Activated CD8-positive, alpha-beta memory T cell treated with anti-CD3 and anti-CD28 coated beads for 4 hours (primary cell): ENCODE measurements at places on chromosomes 7 and 10.
A peak's percentile ranks its signal among the peaks of the same experiment; 100 is the strongest.

DNA sequence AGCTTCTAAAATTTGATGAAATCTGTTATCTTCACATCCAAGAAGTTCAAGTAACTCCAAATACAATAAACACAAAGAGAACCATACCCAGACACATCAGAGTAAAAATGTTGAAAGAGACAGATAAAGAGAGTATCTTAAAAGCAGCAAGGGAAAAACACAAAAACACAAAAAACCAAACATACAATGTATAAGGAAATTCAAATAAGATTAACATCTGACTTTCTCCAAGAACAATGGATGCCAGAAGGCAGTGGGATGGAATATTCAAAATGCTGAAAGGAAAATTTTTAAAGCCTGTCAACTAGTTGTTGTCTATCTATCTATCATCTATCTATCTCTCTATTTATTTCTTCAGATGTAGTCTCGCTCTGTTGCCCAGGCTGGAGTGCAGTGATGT, 72.4 kb upstream of the MKLN1 start:
- no peak for DNase-seq

- peak; percentile 34 for DNase-seq
These were observed 198.9 kb downstream of the REEP3 start for GRCh38 chr10:63720072-63720537.

DNA sequence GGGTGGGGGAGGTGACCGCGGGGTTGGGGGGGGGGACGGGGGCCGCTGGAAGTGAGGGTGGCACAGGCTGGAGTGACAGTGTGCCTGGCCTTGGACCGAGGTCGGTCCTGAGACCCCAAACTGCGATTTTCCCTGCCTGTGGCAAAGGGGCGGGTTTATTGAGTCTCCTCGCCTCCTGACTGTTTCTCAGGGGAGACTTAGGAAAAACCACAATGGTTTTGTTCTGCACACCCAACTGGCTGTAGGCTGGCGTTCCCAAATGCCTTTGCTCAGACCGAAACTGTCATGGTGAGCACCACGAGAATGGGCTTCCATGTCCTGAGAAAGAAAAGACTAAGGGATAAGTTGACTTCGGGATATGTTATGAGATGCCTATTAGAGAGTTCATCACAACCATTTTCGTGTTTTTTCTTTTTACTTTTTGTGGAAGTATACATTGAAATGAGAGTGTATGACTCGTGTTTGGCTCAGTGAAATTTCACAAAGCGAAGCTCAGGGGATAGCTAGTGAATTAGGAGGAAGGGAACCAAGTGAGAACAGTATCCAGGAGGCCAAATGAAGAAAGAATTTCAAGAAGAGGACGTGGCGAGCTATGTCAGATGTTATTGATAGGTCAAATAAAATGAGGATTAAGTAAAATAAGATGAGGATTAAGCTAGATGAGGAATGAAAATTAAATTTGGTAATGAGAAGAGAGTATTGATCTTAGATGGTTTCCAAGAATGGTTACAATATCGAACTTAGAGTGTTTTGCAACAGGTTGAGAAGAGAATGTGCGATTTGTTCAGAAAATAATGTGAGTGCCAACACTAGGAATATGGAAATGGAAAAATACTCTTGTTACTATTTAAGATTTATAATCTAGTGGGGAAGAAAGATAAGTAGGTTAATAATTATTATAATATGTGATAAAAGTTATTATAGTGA, 918 bp downstream of the NET1 start:
- DNase-seq, result no peak

DNA sequence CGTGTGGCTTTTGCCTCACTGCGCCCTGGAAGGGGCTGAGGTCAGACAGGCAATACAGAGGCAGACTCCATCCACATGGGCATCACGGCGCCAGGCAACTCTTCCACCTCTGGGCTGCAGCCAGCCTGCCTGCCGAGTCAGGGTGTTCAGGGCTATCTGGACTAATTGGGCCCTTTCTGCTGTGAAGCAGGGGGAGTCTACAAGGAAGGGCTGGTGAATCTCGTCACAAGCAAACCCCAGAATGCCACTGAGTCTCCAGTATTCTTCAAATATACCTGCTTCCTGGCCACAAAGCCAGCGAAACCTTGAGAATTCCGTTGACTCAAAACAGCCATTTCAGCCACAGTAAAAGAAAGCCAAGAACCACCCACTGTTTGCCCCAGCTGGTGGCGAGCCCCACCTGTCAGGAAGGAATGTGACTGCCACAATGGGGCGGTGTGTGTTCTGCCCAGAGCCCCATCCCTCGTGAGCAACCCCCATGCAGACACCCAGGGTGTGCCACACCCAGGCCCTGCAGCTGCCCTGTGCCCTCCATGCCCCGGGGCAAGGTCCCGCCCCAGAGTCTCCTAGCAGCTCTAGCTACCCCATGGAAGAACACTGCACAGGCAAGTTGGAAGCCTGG, 117.3 kb downstream of the FAM53B start:
- no peak for DNase-seq

DNA sequence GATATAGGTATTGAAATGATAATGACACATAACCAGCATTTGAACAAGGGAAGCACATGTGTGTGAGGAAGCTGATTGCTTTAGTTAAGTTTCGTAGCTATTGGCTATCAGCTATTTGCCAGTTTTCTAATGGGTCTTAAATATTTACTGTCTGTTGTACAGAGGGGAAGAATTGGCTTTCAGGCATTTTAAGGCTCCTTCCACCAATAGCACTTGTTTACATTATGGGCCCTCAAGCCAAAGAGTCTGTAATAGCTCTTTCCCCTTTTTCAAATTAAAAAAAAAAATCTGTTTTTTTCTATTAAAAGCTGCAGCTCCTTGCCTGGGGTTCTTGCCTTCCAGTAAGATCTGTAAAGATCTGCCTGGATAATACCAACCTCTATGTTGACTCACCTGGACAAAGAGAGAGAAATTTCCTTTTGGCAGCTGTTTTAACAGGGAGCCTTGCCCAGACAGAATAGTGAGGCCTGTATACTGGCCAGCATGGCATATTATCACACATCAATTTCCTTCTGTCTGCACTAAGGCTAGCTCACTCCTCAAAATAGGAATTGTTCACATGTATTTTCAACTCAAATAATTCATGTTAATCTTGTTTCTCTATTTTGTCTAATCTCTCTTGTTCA, 104.7 kb upstream of the LRGUK start:
- no peak for DNase-seq

DNA sequence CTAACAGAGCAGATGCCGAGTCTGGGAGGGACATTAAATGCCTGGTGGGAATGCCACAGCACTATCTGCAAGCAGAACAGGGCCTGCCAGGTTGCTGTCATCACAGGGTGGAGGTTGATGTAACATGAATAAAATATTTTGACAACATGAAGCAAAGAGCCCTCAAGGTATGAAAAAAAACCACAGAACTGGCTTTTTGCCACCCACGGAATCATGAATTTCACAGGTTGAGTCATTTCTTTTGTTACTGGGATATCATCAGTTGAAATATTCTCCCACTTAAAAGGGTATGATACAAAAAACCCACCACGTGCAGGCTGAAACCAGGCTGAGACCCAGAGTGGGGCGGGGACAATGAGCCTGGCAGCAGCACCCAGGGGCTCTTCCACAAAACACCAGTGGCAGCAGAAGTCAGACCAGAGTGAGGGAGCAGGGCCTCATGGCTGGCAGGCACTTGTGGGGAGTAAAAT, 220.1 kb downstream of the TNS3 start:
- no peak for DNase-seq

GRCh38 chr7:73988197-73988596, 39.8 kb upstream of the ELN start:
- no peak for DNase-seq

- DNase-seq, result no peak
These were observed 617.4 kb downstream of the CCSER2 start for GRCh38 chr10:84945791-84946190.

GRCh38 chr7:122457325-122457724, 152.8 kb upstream of the FEZF1 start:
- DNase-seq, result no peak

GRCh38 chr7:67659091-67659490, 662.5 kb downstream of the TYW1 start:
- no peak for DNase-seq

- DNase-seq, result peak; percentile 79
These were observed 35.1 kb downstream of the DNAJB12 start for GRCh38 chr10:72319416-72320254.

DNA sequence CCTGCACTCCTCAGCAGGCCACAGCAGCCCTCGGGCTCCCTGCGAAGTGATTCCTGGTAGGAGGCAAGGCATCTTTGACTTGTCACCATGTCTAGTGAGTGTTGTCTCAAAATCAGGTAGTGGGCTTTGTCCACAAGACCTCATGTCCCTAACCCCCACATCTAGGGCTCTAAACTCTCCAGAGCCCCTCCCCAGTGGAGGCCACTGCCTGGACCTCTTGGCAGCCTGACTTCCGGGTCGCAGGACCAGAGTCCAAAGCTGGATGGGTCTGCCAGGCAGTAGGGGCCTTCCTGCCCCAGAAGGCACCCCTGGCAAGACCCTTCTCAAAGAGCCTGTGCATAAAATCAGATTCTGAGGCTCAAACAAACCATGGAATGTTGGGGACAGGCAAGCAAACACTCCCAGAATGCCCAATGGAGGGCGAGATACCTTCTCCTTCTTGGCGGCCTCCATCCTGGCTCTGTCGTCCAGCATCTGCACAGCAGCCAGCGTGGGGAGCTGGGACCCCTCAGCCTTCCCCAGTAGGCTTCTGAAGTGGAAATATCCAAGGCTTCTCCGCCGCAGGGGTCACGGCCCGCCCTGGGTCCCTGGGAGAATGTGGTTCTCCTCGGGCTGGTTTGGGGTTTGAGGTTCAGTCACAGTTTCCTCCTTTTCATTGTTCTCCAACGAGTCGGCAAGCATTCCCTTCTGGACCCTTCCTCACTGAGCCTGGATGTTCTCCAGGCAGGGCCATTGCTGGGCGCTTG, 586 bp downstream of the GCK start:
- DNase-seq, result no peak

- DNase-seq, result no peak
These were observed 316.5 kb downstream of the WDR11 start for GRCh38 chr10:121167534-121168243.

- no peak for DNase-seq
These were observed 19.0 kb upstream of the PFKP start for GRCh38 chr10:3048119-3049019.

DNA sequence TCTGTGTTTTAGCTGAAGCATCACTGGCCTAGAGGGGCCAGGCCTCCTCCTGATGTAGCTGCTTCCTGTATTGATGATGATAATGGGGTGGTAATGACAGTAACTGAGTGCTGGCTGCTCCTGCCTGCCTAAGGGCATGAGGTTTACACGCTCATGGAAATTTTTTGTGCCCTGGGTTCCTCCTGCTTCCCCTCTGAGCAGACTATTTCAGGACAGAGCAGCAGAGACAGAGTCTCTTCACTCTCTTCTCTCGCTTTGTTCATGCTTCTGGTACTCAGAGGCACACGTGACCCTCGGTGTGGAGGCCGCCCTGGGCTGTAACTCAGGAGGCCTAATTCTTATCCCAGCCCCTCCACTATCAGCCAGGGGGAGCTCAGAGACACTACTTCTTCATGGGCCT, 27.9 kb downstream of the LRRC20 start:
- no peak for DNase-seq

GRCh38 chr7:78057571-78057970, 259.0 kb downstream of the PHTF2 start:
- no peak for DNase-seq

- DNase-seq, result no peak
These were observed 654.6 kb upstream of the GALNT17 start for GRCh38 chr7:70477036-70478010.

GRCh38 chr7:80879849-80880248, 39.0 kb downstream of the SEMA3C start:
- no peak for DNase-seq

DNA sequence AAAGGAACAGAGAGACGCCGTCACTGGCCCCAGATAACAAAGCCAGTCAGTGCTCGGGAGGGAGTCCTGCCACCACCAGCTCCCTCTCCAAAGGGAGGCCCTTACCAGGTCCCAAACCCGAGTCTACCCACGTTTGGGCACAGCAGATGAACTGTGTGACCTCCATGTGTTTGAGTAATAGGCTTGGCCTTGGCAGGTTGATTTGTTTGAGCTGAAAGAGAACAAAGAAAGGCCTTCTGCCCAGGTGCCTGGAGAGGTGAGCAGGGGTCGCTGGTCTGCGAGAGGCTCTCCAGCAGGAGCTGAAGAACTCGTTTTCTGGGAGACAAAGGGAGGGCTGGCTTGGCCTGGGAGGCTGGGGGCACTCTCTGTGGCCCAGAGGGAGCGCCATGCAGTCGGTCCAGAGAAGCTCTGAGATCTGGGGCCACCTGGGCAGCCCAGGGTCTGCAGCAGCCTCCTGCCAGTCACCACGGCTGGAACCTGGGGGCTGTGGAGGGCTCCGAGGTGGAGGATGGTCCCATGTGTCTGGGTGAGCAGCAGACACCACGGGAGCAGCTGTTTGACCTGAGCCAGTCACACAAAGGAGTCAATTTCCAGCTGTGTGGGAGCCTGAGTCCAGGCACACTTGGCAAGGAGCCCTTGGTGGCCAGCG, 99.7 kb downstream of the PAXIP1 start:
- no peak for DNase-seq

DNA sequence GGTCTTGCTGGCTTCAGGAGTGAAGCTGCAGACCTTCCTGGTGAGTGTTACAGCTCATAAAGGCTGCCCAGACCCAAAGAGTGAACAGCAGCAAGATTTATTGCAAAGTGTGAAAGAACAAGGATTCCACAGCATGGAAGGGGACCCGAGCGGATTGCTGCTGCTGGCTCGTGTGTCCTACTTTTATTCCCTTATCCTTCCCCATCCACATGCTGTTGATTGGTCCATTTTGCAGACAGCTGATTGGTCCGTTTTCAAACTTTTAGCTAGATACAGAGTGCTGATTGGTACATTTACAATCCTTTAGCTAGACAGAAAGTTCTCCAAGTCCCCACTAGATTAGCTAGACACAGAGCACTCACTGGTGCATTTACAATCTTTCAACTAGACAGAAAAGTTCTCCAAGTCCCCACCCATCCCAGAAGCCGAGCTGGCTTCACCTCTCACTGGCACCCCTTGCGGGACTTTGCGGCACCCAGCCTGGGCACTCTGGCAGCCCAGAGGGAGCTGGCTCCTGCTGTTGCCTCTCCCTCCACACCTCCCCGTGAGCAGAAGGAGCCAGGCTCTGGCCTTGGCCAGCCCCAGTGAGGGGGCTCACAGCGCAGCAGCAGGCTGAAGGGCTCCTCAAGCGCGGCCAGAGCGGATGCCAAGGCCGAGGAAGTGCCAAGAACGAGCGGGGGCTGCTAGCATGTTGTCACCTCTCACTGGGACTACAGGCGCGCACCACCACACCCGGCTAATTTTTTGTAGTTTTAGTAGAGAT, 369.6 kb upstream of the POT1 start:
- no peak for DNase-seq

- peak; percentile 32 for DNase-seq
These were observed 27.6 kb upstream of the RNF32 start for GRCh38 chr7:156612930-156613329.

GRCh38 chr7:11689096-11689495, 142.9 kb downstream of the THSD7A start:
- no peak for DNase-seq
